ENCODE measurements at places on chromosomes 6 and 20.
A peak's percentile ranks its signal among the peaks of the same experiment; 100 is the strongest.

DNA sequence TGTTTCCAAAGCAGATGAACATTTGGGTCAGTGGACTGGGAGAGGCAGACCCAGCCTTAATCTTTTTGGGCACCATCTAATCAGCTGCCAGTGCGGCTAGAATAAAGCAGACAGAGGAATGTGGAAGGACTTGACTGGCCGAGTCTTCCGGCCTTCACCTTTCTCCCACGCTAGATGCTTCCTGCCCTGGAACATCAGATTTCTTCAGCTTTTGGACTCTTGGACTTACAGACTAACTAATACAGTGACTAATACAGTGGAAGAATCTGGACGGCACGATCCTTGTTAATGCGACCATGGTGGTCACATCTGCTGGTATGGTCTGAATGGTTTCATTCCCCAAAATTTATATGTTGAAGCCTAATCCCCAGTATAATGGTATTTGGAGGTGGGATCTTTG is 122.6 kb upstream of the NXT1 start:
- DNase-seq: no peak

DNA sequence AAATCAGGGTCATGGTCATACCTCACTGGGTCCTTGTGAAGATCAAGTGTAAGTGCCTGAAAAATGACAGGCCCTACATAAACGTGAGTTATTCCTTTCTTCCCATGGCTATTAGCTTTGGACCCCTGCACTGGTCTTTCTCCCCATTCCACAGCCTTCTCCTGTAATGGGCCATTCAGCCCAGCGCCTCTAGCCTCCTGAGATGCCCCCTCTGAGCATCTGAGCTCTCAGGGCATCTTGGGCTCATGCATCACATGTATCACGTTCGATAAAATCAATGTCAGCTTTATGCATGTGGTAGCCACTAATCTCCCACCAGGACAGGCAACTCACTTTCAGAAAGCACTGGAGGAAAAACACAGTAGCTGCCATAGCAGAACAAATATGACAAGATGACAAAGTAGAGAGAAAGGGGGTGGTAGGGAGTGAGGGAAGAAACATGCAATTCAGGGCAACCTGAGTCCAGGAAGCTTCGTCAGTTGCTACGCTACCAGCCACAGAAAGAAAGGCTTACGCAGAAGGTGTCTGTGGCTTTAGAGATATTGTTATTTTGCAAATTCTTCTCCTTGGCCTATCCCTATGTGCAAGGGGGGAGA is 498.8 kb downstream of the PTPRT start:
- DNase-seq: no peak

DNA sequence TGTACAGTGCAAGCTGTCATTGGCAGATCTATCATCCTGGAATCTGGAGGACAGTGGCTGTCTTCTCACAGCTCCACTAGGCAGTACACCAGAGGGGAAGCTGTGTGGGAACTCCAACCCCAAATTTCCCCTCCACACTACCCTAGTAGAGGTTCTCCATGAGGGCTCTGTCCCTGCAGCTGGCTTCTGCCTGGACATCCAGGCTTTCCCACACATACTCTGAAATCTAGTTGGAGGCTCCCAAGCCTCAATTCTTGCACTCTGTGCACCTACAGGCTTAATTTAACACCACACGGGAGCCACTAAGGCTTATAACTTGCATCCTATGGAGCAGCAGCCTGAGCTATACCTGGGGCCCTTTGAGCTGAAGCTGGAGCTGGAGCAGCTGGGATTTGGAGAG is 43.0 kb upstream of the TRIM39 start:
- no peak for DNase-seq

- no peak for DNase-seq
These were observed 256.6 kb upstream of the SGK1 start for GRCh38 chr6:134574491-134574890.

- DNase-seq: no peak
These were observed 159.3 kb downstream of the CDKAL1 start for GRCh38 chr6:20693466-20694063.

DNA sequence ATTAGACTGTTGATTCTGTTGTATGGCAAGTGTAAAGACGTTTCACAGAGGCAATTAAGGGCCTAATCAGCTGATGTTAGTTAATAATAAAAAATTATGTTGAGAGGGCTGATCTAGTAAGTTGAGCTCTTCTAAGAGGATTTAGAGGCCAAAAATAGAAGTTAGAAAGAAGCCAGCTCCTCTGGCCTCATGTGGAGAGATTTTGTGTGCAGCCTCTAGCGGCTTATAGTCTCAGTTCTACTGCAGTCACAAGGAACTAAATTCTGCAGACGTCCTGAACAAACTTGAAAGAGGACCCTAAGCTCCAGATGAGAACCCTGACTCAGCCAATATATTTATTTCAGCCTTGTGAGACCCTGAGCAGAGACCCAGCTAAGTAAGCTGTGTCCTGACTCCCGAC is 498.6 kb downstream of the BTBD3 start:
- no peak for DNase-seq

GRCh38 chr6:74872754-74873476 is 332.9 kb downstream of the COL12A1 start:
- no peak for DNase-seq

DNA sequence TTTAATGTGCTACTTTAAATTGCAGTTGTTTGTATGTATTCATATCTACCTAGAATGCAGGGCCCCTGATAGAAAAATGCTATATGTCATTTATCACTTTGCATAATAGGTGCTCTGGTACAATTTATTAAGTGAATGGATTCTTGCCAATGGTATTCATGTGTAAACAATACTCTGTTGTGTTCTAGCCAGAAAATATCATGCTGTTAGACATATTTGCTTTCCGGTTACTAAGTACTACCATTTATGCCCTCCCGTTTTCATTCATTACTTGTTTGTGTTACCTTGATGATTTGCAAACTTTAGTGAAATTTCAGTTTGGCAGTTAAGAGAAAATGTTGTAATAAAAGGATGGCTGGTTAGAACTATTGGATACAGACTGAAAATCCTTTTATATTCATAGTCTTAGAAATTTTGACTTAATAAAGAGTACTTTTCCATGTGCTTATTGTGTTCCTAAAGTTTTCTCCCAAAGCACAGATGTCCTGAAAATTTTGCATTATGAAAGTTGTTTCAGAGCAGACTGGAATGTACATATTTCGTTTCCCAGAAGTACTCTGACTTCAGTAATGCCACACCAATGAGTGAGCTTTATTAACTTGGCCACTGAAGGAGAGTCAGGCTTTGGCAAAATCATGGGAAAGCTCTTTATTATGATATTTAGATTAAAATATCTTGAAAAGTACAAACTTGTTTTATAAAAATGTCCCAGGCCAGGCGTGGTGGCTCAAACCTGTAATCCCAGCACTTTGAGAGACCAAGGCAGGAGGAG is 31.5 kb downstream of the RPF2 start:
- DNase-seq: no peak

GRCh38 chr20:951384-952169 is 35.4 kb upstream of the ANGPT4 start:
- no peak for DNase-seq

GRCh38 chr20:6384380-6384779 is 261.6 kb upstream of the FERMT1 start:
- DNase-seq: no peak

DNA sequence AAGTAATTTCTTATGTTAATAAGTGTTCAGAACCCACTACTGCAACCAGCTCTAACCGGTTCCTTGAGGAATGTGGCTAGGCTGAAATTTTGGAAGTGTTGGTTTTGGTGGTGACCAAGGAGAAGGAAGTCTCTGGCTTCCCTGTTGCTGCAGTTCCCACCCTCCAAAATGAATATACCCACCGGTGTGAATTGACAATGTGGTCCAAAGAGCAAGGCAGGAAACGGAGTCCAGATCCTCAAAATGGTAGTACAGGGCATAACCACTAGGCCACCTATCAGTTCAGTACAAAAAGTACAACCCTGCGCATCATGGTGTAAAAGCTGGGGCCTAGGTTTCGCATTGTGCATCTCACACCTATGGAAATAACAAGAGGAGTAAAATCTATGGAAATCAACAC is 2.8 kb downstream of the ADNP start:
- no peak for DNase-seq

- peak; percentile 65 for DNase-seq
These were observed 93.5 kb downstream of the CEBPB start for GRCh38 chr20:50283922-50284810.

- DNase-seq: no peak
These were observed 187.6 kb downstream of the ZFP64 start for GRCh38 chr20:52004018-52004417.

DNA sequence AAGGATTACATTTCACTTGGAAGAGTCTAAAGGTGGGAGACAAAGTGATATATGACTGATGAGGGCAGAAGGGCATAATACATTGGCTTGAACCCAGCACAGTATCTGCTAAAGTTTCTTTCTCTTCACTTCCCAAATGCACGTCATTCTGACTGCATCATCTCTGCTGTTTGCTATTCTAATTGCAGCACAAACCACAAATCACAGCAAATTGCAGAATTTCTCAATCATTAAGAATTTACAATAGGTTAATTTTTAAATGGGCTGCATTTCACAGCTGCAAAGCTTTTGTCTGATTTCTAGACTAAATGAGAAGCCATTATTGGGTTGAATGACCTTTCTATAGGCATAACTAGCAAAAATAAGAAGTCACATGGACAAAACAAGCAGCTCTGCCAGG is 337.0 kb downstream of the RNGTT start:
- no peak for DNase-seq

GRCh38 chr6:135936606-135937005 is 85.1 kb downstream of the PDE7B start:
- DNase-seq: peak; percentile 16

DNA sequence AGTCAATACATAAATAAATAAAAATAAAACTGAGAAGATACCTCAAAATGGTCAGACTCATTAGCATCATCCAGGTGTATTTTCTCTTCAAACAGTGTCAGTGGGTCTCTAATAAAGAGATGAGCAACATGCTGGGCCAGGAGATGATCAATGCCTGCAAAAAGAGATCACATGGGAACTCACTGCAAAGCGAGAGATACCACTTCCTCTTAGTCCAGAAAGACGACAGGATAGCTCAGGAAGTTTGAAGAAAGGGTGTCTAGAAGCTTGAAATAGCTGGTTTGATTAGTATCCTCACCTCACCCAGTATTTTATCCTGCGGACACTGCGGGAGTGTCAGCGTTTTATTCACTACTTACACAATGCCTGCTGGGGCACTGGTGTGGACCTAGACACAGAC is 38.0 kb downstream of the GCLC start:
- no peak for DNase-seq

- DNase-seq: no peak
These were observed 116.2 kb downstream of the GMDS start for GRCh38 chr6:2129182-2129621.

- no peak for DNase-seq
These were observed 842.2 kb downstream of the EPHA7 start for GRCh38 chr6:92577077-92577719.

DNA sequence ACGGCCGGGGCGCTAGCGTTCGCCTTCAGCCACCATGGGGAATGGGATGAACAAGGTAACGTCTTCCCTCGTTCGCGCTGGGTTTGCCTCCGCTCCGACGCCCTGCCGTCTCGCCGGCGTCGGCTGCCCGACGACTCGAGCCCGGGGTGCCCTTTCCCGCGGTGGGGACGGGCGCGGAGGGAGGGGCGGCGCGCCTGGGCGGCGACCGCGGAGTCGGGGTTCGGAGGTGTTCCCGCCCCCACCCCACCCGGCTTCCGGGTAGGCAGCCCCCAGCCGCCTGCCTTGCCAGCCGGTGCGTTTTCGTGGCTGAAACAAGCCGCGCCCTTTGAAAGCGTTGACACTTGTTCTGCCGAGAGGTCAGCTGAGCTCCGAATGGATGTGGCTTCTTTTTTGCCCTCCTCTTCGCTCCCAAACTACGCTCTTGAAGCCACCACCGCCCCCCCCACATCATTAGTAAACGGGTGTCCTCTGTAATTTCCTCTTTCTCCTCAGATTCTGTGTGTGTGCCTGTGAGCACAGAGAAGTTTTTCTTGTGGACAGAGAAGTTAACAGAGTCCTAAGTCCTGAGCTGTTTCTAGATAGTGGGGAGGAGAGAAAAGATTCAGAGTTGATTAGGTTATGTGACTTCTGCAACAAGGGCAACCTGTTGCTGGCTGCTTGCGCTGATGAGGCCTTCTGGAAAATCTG is 362 bp downstream of the DUSP22 start:
- DNase-seq: peak; percentile 50

DNA sequence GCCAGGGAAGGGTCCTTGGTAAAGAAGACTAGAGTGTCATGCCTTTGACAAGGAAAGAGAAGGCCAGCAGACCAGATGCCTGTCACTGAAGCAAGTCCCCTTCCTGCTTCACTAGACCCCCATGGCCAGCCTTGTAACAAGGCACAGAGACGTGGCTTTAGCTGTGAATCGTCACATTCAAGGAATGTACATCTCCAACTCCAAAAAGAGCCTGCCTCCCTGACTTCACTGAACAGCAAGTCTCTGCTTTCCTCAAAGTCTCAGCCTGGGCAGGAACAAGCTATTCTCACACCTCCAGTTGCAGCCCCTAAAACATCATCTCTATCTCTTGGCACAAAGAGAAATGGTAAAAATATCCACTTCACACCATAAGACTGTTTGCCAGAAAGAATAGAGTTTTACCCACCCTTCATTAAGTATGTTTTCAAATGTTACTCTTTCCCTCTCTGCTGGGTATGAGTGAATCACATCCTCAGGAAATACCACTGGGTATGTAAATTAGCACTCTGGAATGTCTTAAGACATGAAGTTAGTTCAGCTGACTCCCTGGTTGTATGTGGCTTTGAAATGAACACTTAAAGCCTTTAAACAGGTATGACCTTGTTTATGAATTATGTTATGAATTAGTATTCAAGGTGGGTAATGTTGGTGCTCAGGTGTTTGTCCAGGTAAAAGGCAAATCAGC is 46.4 kb upstream of the NT5E start:
- peak; percentile 21 for DNase-seq

DNA sequence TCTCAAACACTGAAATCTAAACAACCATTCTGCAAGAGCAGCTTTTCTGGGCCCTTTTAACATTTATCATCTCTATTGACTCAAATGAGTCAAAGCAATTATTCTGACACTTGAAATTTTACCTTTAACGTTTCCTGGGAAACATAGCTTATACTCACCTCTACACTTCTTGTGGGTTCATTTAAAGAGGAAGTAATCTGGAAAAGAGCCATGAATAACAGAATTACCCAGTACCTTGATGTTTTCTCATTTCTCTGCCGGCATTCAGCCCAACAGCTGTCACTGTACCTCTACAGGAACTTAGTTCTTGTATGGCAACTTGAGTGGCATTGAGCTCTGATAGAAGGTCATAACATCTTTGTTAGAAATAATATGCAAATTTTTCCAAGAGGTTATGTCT is 272.2 kb downstream of the KCNQ5 start:
- no peak for DNase-seq

- DNase-seq: no peak
These were observed 145.6 kb upstream of the ESR1 start for GRCh38 chr6:151661928-151662327.

GRCh38 chr6:121594053-121594452 is 158.6 kb downstream of the GJA1 start:
- no peak for DNase-seq

- DNase-seq: no peak
These were observed 134.8 kb downstream of the DTNBP1 start for GRCh38 chr6:15527838-15528617.
